ENCODE measurements at places on chromosomes 5 and 9.

GRCh38 chr5:127297348-127298035 is 6.9 kb downstream of the MEGF10 start:
- DNase-seq = no peak

DNA sequence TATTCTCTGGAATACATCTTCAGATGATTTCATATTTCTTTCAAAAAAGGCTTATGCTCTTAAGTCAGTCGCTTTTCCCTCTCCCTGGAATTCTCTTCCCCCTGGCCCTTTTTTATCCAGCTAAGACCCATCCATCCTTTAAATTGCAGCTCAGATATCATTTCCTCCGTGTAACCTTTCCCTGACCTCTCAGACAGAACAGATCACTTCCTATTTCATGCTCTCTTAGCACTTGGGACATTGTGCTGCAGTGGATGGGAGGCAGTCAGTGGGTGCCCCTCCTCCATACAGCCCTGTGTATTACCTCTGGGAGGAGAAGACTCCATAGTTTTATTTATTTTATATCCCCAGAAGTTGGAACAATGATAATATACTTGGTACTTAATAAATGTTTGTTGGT is 423.4 kb downstream of the ISL1 start:
- no peak for DNase-seq

GRCh38 chr5:109837231-109837861 is 147.6 kb downstream of the MAN2A1 start:
- DNase-seq = no peak

DNA sequence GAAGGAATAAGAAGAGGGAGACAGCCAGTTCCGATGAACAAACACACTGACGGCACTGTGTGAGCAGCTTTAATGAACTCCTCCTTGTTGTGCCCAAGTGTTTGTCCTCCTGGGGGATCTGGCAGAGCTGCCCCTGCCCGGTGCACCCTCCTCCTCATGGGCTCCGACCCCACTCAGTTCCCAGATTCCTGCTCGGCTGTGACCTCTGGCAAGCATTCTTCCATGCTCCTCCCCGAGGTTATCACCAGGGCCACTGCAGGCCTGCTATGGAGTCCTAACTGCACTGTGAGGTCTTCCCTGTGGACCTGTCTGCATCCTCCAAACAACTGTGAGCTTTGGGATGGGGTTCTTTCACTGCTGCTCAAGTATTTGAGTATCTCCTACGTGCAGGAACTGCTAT is 142.2 kb downstream of the DCP2 start:
- no peak for DNase-seq

GRCh38 chr5:546376-546908 is 22.2 kb upstream of the SLC9A3 start:
- DNase-seq = no peak

DNA sequence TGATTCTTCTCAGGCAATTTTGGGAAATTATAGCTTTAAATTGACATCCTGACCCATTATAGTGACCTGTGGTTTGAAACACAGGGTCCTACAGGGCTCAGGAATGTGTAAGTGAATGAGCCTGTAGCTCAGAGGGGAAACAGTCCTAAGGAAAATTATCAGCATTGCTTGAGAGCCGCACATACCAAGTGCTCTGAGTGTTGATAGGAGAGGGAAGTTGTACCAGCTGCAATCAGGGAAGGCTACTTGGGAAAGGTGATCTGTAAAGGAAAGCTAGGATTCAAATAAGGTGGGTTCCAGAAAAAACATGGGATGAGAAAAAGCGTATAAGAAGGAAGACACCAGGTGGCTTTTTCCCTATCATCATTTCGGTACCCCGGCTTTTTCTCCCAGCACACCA is 4.4 kb upstream of the SLC25A51 start:
- DNase-seq = no peak

GRCh38 chr5:73691302-73692080 is 65.5 kb downstream of the ARHGEF28 start:
- no peak for DNase-seq

DNA sequence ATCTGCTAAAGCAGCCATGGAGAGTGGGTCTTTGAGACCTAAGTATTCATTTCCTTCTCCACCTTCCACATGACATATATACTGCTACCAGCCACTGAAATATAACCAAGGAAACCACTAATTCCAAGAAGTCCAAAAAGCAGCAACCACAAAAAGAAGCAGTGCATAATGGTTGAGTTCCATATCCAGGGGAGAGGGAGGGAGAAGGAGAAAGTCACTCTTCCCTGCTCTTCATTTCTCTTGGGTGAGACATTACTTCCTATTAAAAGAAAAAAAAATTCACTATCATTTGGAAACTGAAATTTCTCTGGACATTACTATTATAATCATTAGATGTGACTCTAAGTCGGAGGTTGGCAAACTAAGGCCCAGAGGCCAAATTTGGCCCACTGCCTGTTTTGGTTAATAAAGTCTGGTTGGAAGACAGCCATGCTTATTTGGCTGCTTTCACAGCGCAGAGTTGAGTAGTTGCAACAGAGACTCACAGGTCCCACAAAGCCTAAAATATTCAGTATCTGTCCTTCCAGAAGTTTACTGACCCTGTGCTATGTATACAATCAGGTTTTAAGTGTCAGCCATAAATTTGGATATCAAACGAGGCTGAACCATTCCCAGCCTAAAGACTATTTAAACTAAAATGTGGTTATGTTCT is 168.6 kb downstream of the MPDZ start:
- DNase-seq = no peak

GRCh38 chr5:136228136-136228757 is 35.3 kb upstream of the SMIM32 start:
- DNase-seq = no peak

DNA sequence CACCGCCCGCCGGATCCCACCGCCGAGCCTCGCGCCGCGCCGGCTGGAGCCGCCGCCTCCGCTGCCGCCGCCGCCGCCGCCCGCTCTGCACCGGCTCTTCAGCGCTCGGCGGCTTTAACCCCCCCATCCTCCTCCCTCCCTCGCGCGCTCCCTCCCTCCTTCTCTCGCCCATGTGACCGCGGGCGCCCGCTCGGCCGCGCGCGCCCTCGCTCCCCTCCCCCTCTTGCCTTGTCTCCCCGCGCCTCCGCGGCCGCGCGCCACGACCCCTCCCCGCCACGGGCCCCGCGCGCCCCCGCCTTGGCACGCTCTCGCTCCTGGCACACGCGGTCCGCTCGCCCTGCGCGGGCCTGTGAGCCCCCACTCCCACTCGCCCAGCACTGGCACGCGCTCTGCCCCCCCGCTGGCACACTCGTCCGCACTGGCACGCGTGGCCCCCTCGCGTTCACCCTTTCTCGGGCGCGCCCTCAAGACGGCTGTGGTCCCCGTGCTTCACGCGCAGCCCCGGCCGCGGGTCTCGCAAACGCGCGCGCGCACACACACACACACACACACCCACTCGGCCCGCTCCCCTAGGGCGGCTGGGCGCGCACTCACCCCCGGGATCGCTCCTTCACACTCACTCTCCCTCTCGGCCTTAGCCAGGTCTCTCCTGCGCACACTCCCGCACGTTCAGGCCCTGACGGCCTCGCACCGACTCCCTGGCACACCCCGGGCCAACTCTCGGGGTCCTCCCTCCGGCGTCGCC is at the start of gene CNTFR:
TSS of gene CNTFR (minus strand) at position 89 of the 745 bp plus-strand sequence. CDS start 20,743 bp downstream, outside the sequence.
- DNase-seq = no peak

GRCh38 chr9:20988671-20989315 is 42.6 kb downstream of the HACD4 start:
- no peak for DNase-seq

DNA sequence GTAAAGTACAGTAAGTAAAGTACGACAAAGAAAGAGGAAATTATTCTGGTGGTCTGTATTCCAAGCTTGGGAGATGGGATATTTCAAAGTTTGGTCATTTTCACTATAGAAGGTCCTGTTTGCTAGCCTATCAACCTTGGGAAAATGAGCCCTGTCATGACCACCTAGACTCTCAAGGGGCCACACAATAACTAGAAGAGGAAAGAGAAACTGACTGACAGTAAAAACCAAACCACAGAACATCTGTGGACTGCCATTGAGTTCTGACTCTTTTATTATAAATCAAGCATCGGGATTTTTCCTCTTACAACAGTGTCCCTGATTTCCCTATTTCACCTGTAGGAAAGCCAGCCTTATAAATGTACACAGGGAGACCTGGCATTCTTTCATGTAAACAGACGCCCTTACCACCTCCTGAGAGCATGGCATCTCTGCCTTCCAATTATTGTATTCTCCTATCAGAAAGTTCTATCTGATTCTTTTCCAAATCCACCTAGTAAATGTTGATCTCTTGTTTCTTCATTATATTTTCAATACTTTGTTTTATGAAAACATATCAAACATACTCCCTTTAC is 80.0 kb downstream of the ZNF622 start:
- DNase-seq = no peak

- DNase-seq = no peak
Observed at GRCh38 chr9:90546200-90546599, 96.4 kb downstream of the DIRAS2 start.

DNA sequence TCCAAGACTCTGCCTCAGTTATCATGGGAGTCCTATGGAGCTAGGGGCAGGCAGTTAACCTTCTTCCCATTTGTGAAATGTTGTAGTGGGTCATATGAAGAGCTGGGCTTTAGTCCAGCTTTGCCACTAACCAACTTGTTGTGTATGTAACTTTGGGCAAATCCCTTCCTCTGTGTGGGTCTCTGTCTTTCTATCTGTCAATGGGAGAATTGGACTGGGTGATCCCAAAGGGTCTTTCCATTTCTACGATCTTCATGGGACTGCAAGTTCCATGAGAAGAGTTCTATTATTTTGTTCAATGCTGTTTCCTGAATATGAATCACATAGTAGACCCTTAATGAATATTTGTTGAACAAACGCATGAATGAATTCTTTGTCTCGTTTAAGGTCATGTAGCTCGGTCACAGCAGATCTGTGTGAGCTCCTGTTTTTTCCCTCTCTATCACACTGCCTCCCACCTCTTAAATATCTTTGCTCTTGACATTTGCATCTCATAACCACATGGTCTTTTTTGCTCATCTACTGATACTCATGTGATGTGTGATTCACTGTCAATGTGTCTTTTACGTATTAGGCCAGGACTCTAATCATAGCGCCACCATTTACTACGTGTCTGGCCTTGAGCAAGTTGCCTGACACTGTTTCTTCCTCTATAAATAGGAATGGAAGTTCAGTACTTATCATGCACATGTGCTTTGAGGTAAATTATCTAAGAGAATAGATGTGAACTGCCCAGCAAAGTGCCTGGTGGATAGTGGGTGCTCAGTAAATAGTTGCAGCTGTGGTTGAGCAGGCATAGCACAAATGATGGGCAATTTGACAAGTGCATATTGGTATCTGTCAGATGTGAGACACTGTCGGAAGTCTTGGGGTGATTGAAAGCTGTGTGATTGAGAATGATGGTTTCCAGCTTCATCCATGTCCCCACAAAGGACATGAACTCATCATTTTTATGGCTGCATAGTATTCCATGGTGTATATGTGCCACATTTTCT is 37.4 kb downstream of the PTTG1 start:
- no peak for DNase-seq

GRCh38 chr5:77630114-77630680 is 8.3 kb downstream of the OTP start:
- DNase-seq = no peak

GRCh38 chr9:123034881-123035510 is 1.5 kb downstream of the GPR21 start:
- no peak for DNase-seq

GRCh38 chr9:99465231-99465907 is 243.3 kb downstream of the SEC61B start:
- DNase-seq = no peak

- no peak for DNase-seq
Observed at GRCh38 chr5:41115281-41115680, 44.1 kb upstream of the MROH2B start.

GRCh38 chr9:87465816-87466215 is 31.9 kb upstream of the DAPK1 start:
- DNase-seq = no peak

DNA sequence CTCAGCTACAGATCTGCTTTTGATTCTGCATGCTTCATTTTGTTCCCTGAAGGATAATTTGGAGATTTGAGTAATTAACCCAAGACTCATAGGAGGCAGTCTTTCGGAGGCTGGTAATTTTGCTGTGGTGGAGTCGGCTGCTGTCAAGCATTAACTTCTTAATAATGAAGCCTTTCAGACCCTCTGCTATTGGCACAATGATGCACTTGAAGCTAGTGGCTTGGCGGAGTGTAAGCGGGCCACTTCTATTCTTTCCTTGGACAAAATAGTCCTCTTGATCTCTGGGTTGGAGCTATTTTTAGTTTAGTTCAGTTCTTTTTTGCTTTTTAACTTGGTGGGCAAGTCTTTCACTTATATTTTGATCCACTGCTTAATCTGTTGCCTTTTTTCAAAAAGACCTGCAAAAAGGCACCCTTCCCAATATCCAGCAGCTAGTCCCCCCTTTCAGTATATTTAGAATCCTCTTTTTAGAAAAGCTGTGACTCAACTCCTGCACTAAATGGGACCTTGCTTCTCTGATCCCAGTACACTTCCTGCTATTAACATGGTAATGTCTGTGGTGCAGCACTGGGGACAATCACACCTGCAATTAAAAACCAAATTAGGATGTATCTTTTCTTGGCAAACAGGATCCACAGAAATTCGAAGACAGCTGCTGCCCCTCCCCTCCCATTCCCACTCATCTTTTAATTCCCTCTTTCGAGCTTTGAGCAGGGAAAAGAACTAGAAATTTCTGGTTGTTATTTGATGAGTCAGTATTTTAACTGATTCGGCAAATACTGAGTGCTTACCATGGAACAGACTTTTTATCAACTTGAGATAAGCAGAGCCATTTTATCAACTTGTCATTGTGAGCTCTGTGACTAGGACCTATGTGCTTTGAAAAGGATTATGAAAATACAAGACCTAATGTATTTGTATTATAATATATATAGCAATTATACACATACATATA is 169.4 kb upstream of the ANKRD55 start:
- no peak for DNase-seq
